ENCODE measurements at places on chromosomes 1 and 21.

- DNase-seq: no peak
Measured at GRCh38 chr1:3675436-3675835, 23.1 kb downstream of the TP73 start.

- no peak for DNase-seq
Measured at GRCh38 chr1:19563324-19564097, 78.2 kb upstream of the CAPZB start.

DNA sequence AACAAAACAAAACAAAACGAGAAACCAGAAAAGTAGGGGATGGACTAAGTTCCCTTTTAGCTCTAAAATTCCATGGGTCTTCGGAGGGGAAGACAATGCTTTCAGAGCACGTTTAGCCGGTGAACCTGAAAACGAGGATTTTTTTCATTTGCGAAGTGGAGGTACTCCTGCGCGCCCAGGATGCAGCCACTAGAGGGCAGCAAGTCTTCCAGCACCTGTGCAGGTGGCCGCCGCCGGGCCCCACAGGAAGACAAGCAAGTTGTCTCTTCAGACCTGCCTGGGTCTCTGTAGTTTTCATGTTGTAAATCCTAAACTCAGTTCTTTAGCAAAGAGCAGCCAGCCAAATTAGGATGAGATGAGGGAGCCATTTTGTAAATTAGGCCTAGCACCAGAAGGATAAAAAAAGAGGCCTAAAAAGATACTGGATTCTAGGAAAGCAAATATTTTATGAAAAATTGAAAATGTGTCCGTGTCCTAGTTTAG is 17.7 kb upstream of the SNX27 start:
- DNase-seq: no peak

- no peak for DNase-seq
Measured at GRCh38 chr1:15717418-15718125, 18.5 kb upstream of the SLC25A34 start.

DNA sequence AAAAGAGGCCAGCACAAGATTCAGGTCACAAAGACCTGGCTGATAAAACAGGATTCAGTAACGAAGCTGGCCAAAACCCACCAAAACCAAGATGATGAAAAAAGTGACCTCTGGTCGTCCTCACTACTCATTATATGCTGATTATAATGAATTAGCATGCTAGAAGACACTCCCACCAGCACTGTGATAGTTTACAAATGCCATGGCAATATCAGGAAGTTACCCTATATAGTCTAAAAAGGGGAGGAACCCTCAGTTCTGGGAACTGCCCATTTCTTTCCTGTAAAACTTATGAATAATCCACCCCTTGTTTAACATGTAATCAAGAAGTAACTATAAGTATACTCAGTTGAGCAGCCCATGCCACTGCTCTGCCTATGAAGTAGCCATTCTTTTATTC is 26.0 kb upstream of the FMO2 start:
- DNase-seq: no peak

DNA sequence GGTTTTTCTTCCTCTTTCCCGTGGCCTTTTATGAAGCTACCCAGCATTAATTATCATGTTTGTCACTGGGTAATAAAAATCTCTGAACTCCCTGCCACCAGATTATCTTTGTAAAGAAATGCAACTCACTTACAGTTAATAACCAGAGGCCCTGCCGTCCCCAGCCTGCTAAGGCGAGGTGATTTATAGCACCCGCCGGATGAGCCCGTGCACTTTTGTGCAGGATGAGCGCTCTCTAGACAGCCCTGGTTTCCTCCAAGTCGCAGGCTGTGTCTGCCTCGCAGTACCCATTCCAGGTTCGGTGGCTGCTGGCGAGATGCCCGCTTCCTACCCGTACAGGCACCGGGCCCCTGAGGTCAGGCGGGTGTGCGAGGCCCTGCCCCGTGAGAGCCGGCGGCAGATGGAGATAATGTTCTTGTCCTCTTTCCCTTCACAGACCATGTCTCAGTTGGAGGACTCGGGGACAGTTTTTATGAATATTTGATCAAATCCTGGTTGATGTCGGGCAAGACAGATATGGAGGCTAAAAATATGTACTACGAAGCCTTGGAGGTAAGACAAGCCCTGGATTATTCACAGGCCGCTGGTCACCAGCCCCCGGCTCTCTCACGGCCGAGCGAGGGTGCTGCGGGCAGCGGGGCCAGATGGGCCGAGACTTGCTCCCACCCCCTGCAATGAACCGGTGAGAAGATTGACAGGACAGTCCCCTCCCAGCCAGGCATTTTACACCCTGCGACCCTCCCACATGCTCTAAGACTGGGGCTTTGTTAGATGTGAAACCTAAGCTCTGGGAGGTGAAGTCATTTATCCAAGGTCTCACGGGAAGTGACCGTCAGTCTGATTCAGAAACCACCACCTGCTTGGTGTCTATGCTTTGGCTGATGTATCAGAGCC is 28.5 kb upstream of the SELENON start:
- DNase-seq: no peak

DNA sequence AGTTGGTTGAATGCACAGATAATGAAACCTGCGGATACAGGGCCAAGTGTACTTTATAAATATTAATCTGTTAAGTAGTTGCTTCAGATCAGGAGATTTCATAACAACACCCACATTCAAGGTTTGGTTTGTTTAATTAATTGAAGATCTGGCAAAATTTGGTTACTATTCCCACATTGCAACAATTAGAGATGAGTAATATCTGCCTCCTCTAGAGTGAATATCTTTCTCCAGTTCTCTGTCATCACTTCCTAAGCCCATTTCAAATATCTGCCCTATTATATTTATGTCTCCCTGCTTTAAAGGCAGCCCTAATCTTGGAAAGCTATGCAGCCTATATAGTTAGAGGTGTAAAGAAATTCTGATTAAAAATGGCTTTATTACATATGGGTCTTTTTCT is 61.4 kb downstream of the PPP2R5A start:
- DNase-seq: no peak

- DNase-seq: no peak
Measured at GRCh38 chr1:95116580-95117206, 462 bp upstream of the TLCD4 start.

DNA sequence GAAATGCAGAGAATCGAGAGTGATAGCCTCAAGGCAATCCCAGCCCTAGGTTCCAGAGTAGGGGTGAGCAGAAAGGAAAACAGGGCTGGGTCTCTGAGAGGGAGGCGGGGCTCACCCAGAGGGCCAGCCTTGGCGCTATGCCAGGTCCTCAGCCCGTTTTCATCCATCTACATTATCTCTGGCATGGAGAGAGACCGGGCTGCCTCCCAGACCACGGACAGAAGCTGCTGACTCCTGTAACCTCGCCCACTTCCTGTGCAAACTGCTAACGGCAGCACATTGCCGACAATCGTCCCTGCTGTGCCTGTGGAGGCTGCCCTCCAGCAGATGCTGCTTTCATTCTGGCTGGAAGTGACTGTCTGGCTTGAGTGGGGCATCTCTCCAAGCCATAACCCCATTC is 569.1 kb downstream of the NPHP4 start:
- DNase-seq: no peak

- peak; percentile 23 for DNase-seq
Measured at GRCh38 chr1:175192630-175193526, at the start of gene KIAA0040. KIAA0040 (minus strand) TSS chr1:175192776; CDS start chr1:175161013, 31,763 bp downstream.

- no peak for DNase-seq
Measured at GRCh38 chr1:246329900-246330299, 177.2 kb downstream of the SMYD3 start.

DNA sequence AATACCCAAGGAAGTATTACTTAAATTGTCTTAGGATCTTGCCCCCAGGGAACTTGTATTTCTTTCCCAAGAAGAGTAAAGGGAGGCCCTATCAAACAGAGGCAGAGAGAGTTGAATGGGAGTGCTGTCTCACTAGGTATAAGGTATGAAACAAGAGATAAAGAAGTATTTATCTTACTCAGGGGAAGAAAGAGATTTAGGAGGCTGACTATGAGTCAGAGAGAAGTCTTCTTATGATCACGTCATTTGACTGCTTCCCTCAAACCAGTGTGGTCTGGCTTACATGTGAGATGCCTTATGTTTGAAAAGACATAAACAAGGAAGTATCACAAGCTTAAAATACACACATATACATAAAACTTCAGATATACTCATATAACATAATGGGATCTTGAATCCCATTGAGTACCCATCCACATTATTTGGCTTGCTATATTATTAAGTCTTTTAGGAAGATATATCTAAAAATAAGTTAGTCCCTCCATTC is 29.6 kb downstream of the DUSP10 start:
- DNase-seq: no peak

DNA sequence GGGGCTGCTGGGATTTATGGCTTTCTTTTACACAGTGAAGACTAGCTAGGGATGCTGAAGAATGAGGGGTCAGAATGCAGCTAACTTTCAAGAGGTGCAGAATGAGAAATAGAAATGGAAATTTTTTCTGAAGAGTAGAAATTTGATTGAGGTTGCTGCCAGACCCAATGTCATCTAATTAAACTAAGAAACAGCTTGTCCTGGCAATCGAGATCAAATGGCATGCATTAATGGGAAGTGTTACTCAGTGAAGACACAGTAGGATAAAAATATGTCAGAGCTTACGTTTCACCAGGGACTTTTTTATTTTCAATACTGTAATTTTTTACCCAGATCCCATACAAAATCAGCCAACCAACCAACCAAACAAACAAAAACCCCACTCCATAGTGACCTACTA is 306.0 kb downstream of the GRIK1 start:
- no peak for DNase-seq

- no peak for DNase-seq
Measured at GRCh38 chr1:27058966-27059669, 46.5 kb upstream of the TENT5B start.

- DNase-seq: no peak
Measured at GRCh38 chr21:41877901-41878830, 978 bp downstream of the PRDM15 start.

- DNase-seq: no peak
Measured at GRCh38 chr21:21929789-21930188, 931.6 kb downstream of the NCAM2 start.

GRCh38 chr1:151325231-151325630 is 2.0 kb downstream of the PI4KB start:
- no peak for DNase-seq

DNA sequence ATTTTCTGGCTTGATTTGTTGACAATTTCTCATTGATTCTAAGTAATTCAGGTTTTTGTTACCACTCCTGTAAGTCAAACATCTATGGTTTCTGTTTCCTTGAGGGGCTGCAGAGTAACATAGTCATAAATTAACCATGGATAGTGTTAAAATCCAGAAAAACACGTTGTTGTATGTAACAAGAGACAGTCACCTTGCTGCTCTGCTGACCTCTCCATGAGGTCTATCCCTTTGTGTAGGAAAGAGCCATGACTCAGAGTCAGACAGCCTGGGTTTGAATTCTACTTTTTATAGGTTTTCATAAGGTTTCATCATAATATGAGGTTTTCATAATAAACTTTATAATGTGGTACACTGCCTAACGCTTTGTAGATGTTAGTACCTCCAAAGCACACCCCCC is 27.6 kb upstream of the NBL1 start:
- no peak for DNase-seq

- DNase-seq: no peak
Measured at GRCh38 chr1:222781251-222781650, 33.6 kb upstream of the DISP1 start.

DNA sequence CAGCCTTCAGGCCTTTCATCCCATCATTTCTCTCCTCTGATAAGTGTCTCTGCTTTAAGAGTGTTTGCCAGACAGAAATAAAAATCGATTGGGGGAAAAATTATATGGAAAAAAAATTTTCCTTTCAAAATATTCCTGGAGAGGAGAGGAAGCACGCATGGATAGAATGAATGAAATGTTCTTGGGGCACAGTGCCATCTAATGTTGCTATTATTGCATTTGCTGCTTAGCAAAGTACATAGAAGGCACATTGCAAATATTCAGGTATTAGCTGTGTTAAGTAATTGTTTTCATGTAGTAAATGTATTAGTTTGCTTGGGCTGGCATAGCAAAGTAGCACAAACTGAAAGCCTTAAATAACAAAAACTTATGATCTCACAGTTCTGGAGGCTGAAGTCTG is 18.1 kb downstream of the B3GALT5 start:
- no peak for DNase-seq

- DNase-seq: no peak
Measured at GRCh38 chr1:31703431-31704270, at the start of gene COL16A1. COL16A1 (minus strand) TSS chr1:31704017; CDS start chr1:31702193, 1,824 bp downstream.

DNA sequence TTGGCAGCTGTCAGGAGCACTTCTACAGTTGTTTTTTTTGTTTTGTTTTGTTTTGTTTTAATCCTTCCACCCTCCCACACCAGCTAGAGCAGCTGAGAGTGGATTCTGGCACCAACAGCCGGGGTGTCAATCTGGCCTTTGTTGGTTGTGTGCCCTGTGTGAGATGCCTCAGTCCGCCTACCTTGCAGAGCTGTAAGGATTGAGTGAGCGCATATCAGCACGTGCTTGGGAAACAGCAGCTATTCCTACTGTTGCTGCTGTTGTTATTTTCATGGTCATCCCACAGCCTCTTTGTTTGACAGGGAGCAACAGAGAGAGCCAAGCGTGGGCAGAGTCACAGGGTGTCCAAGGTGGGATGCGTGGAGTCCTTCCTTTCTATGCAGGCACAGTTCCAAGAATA is 50.4 kb downstream of the PGBD5 start:
- DNase-seq: no peak

DNA sequence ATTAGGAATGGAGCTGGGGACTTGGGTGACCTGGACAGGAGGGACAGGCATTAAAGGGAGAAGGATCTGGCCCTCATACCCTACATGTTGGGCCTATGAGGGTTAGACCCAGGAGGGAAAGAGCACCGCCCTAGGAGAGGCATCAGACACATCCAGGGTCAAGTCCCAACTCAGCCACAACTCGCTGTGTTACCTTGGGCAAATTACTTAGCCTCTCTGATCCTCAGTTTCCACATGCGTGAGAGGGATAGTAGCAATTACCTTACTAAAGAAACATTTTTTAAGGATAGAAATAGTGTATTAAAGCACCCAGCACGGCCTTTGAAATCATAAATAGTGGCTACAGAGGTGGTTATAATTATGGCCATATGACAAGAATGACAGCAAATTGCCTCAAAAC is 20.1 kb upstream of the SELENON start:
- no peak for DNase-seq

DNA sequence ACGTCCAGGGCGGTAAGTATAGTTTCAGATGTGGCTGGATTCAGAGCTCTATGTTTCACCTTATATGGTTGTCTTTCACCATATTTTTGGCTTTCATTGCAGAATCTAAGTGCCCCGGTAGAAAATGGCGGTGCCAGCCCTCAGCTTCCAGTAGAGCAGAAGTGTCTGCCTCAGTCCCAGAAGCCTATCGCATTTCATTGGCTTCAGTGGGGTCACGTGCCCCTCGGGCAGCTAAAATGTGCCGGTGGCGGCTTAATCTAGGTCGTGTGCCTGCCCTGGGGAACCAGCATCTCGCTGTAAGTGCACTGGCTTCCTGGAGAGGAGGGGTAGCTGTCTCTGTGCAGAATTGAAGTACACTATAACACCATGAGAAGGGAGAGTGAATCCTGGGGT is 107.4 kb upstream of the MAGI3 start:
- DNase-seq: no peak

All from cortex of kidney (tissue), 1 donor.